ENCODE measurements at places on chromosomes 6 and 20. TPM values are rescaled to one million over a fixed set of nuclear protein-coding genes. Genes with fewer than 3 reads are reported as not detected.

The BEND3 gene
- 2.0 TPM for total RNA-seq

The AKAP12 gene
- total RNA-seq = 309 TPM

DNA sequence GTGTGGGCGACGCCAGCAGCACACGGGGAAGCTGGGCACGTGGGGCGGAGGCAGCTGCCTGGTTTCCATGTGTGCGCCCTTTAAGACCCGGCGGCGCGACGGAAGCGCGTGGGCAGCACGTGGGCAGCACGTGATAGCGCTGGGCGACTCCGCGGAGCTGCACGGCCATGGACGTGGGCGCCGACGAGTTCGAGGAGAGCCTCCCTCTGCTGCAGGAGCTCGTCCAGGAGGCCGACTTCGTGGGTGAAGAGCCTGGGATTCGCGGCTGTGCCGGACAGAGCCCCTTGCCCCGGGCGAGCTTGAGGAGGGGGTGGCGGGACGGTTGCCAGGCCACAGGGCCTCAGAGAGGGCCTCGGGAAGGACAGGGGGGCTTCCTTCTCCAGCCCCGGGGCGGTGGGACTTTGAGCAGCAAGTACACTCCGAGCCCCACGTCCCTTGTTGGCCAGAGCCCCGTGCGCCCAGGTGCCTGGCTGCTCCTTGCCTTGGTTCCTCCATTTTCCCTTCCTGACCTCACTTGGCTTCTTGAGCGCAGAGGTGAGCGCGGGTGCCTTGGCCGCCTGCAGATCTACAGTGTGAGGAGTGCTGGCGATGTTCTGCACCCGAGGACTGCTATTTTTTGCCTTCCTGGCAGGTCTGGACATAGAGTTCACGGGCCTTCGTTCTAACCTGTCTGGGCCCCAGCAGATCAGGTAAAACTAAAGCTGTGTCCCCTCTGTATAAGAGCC, at the start of gene PNLDC1:
PNLDC1 (plus strand) TSS at position 136 of the 725 bp plus-strand sequence; CDS start at position 168, 32 bp downstream.
- no peak for DNase-seq

DNA sequence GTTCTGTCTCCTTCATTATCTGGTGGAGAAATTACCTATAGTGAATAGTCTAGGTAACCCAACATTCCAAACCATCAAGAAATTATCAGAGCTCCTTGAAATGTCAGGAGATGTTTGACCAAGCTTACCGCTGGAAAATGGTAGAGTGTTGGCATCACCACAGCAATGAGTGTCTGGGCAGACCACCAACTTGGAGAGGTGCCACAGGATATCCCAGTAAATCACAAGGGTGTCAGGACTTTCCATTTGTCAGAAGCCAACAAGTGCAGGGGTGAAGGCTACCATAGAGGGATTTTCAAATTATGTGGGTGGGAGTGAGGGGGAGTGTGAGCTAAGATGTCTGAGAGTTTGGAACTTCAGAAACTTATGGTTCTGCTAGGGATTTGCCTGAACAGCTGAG, 73.2 kb downstream of the VGLL2 start:
- DNase-seq = no peak

DNA sequence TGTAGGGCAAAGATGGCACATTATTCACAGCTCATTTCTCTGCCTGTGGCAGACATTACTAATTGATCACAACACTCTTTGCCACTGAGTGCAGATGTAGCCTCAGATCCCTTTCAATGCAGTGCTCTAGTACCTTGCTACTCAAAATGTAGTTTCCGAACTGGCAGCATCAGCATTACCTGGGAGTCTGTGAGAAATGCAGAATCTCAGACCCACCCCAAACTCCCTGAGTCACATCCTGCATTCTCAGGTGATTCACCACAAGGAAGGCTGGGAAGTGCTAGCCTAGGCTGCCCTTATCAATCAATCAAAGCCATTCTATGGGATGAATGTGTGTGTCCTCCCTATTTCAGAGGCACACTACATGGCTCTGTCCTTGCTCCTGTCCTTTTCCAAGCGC, 58.5 kb downstream of the PCNA start:
- DNase-seq = no peak

DNA sequence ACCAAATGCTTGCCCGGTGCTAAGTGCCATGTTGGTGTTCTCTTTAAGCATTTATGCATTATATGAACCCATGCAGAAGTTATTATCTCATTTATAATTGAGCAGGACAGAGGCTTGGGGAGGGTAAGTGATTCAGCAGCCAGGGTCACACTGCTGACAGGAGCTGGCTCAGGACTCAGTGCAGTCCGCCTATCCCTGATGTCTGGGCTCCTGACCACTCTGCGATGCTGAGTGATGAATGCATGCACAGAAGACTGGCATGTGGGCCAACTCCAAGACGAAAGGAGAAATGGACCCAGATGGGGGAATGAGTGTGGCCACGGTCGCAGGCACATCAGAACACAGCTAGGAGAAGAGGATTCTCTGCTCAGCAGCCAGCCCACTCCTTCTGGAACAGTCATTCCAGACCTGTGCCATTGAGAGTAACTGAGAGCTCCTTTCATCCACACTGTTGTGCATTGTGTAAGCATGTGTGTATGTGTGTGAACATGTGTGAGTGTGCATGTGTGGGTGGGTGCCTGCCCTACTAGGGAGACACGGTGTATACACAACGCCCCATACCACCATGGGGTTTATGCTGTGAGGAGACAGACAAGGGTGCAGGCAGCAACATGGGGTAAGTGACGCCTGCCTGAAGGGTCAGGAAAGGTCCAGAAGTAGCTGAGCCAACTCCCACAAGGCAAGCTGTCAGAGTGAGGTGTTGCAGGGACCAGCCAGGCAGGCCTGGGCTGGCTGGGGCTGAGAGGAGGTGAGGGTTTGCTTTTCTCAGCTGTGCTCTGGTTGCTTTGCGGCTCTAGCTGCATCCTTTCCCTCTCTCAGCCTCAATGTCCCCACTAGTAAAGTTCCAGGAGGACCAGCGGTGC, 97.8 kb upstream of the PMEPA1 start:
- no peak for DNase-seq

- no peak for DNase-seq
Measured at GRCh38 chr6:128487746-128488145, 32.7 kb downstream of the PTPRK start.

DNA sequence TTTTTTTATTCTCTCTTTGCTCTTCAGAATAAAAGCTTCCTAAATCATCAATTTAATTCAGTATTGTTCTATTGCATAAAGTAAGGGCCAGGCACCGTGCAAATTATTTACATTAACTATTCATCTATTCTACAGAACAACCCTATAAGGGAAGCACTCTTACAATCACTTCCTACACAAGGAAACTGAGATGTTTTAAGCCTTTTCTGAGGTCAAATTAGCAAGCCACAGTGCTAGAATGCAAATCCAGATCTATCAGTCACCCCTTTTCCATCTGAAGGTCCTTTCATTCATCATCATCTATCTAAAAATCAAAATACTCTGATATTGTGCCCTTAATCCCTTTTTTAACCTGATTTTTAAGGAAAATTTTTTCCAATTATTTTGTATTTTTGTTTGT, 31.2 kb downstream of the FRK start:
- no peak for DNase-seq

DNA sequence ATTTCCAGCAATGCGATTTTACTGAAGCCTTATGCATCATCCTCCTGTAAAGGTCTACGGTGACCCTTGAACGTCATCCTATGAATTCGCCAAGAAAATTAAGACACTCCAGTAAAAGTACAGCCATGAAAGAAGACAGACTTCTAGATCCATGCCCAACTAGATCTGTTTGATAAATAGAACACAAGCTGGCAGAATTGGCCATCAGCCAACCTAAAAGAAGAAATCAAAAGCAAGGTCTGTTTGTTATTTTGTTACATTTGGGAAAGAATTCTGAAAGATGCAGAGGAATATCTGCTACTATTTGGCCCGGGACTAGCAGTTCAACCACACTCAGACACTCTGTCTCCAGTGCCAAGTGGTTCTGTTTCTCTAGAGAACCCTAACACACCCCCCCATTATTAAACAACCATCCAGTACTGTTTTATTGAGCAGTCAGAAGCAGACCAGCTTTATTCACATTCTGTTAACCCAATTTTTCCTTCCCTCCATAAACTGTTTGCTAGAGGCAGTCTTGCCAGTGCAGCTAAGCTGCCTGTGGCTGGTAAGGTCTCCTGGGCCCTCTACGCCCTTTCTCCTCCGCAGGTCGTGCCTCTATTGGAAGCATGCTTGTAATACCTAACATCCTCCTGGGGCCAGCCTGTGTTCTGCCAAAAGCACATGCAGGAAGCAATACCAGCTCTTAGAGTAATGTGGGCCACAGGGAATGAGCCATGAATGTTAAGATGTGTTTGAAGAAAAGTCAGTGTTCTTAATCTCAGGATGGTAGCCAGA, 30.7 kb downstream of the LY86 start:
- DNase-seq = no peak
